ENCODE measurements at places on chromosomes 7 and 10.

DNA sequence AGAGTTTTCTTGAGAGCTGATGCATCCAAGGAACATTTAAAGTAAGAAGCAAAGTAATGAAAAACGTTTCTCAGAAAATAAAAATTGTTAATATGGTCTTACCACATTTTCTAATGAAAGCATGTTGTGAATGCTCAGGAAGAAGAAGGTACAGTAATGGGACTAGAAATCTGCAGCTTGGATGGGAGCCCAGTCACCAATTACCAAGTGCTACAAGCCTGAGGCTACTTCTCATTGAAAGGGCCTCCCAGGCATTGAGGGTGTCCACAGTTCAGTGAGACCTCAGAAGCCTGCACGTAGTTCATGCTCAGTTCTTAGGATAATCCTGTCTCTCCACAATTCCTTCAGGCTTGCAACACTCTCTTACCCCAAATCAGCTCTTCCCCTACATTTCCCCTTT, 17.6 kb downstream of the PTN start:
- no peaks in the 10 kb centered on the region for H3K36me3 ChIP-seq
- DNase-seq, result no peak
- no peaks in the 10 kb centered on the region for H3K4me1 ChIP-seq
- H3K27ac ChIP-seq, result no peak overlapping the region

DNA sequence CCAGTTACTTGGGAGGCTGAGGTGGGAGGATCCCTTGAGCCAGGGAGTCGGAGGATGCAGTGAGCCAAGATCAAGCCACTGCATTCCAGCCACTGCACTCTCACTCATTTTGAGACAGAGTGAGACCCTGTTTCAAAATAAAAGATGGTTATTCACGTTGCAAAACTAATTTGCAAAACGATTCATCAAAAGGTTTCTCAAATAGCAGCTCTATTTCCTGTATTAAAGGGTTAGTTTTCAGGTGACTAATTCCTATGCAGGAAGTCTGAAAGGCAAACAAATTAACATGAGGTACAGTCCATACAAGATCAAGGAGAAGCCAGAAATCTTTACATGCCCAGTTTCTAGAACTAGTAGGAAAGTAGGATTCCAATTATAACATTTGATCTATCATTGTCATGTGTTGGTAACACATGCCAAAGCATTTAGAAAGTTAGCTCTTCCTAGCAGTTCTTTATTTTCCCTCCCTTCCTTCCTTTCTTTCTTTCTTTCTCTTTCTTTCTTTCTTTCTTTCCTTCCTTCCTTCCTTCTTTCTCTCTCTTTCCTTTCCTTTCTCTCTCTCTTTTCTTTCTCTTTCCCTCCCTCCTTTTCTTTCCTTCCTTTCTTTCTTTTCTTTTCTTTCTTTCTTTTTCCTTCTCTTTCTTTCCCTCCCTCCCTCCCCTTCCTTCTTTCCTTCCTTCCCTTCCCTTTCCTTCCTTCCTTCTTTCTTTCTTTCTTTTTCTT, 49.3 kb downstream of the DENND2A start:
- no peak for DNase-seq
- H3K4me3 ChIP-seq, result no peak overlapping the region
- no peak overlapping the region for H3K27ac ChIP-seq
- no peaks in the 10 kb centered on the region for H3K27me3 ChIP-seq
- H3K36me3 ChIP-seq, result no peaks in the 10 kb centered on the region

- no peaks in the 10 kb centered on the region for H3K36me3 ChIP-seq
- peaks cover 45% of the 10 kb centered on the region for H3K27me3 ChIP-seq
- no peaks in the 10 kb centered on the region for H3K4me1 ChIP-seq
- no peak for DNase-seq
- H3K27ac ChIP-seq, result no peak overlapping the region
Observed at GRCh38 chr10:127194111-127194510, 2.3 kb downstream of the INSYN2A start.

DNA sequence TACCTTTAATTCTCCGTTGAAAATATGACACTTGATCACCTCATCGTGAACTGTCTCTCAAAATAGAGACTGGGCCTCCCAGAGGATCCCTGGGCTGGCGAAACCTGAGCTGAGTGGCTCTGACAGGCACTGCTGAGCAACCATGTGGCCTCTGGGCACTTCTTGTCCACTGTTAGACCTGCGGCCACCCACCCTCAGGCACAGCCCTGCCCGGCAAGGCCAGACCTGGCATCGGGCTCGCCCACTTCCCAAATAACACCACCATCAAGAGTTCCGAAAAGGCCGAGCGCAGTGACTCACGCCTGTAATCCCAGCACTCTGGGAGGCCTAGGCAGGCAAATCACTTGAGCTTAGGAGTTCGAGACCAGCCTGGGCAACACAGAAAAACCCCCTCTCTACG, 82.5 kb downstream of the COBL start:
- H3K4me3 ChIP-seq, result no peak overlapping the region
- no peaks in the 10 kb centered on the region for H3K4me1 ChIP-seq
- no peak for DNase-seq
- no peaks in the 10 kb centered on the region for H3K36me3 ChIP-seq

DNA sequence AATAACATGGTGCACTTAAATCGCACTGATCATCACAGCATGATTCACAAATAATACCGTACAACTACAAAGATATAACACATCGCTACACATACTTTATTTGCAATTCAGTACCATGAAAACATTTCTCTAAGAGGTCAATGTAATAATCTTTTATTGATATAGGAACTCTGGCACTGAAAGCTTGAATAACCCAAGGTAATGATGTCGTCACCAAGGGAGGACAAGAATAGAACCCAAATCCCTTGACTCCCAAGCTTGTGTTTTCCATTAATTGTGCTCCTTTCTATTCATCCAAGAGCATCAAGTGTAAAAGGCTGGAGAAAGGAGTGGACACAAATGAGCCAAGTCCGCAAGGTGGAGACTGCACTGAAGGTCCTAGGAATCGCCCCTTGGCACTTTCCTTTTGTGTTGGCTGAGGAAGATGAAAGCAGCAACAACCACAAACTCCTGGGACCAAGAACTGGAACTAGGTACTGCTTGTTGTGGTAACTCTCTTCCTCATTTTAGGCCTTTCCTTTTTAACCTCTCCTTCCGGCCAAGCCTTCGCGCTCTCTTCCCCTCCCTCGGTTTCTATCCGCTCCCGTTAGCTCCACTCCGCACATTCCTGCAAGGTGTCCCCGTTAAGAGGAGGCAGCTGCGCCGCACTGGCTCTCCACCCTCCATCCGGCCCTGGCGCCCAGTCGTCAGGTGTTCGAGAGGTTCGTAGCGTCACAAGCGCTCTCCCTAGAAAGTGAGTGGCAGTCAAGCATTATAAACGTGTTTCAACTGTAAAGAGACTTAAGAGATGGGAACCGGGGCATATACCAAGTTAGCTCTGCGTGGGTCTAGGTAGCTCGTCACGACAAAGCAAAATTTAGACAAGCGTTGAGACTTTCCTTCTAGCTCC, 1.0 kb upstream of the CBLL1 start:
- no peak for DNase-seq
- peaks cover 2% of the 10 kb centered on the region for H3K36me3 ChIP-seq
- peak overlapping the region; percentile 100 for H3K4me3 ChIP-seq
- H3K4me1 ChIP-seq, result peaks cover 17% of the 10 kb centered on the region
- peak overlapping the region; percentile 99 for H3K27ac ChIP-seq

GRCh38 chr10:71075086-71075758, 137.1 kb upstream of the UNC5B start:
- peaks cover 4% of the 10 kb centered on the region for H3K27me3 ChIP-seq
- DNase-seq, result no peak
- no peak overlapping the region for H3K27ac ChIP-seq
- no peaks in the 10 kb centered on the region for H3K36me3 ChIP-seq
- no peaks in the 10 kb centered on the region for H3K4me1 ChIP-seq
- H3K4me3 ChIP-seq, result no peak overlapping the region

DNA sequence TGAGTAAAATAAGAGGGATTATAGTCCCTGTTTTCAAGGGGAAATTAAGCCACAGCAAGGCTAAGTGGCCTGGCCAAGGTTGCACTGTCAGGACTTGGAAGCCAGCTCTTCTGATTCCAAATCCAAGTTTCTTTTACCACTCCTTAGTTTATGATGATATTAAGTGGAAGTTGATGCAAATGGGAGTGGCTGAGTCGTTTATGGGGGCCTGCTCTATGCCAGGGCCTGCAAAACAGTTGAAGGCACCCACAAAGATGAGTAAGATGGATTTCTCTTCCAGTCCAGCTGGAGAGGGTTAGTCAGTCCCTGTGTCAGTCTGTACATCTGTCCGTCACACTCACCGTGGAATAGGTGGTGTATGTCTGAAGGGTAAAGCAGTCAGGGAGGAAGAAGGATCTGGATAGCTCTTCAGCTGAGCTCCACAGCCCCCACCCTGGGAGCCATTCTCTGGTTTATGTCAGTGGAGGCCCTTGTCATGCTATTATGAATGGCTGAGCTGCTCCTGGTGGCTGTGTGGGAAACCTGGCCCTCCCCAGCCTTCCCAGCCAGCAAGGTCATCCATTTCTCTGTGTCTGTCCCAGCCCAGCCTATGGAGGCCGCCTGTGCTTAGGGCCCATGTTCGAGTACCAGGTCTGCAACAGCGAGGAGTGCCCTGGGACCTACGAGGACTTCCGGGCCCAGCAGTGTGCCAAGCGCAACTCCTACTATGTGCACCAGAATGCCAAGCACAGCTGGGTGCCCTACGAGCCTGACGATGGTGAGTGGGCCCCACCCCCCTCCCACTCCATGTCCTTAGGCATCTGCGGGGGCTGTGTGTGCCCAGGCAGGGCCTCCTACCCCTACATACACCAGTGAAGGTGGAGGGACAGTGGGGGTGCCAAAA, 44.5 kb downstream of the TBATA start:
- peaks cover 9% of the 10 kb centered on the region for H3K4me1 ChIP-seq
- H3K4me3 ChIP-seq, result no peak overlapping the region
- DNase-seq, result no peak
- H3K27ac ChIP-seq, result no peak overlapping the region
- H3K36me3 ChIP-seq, result no peaks in the 10 kb centered on the region

DNA sequence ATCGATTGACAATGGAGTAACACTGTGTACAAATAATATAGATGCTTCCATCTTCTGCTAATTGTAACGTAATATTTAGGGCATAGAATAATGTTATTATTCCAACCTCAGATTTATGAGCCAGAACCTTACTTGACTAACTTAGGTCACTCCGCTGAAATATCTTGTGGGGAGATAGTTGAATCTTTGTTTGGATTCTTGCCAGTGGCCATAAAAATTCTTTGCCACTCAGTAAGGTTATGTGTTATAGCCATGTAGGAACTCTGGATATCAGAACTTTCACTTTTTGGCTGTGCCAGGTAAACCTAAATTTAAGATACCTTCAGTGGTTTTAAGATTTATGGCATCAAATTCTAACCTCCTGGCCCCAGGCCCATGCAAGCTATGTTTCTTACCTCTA, 197.6 kb downstream of the WDR11 start:
- no peak for DNase-seq
- H3K27me3 ChIP-seq, result peaks cover 2% of the 10 kb centered on the region
- no peaks in the 10 kb centered on the region for H3K36me3 ChIP-seq
- H3K4me3 ChIP-seq, result no peak overlapping the region
- no peak overlapping the region for H3K27ac ChIP-seq

GRCh38 chr7:97025983-97026714, 1.5 kb upstream of the DLX5 start:
- H3K27ac ChIP-seq, result no peak overlapping the region
- peaks cover 40% of the 10 kb centered on the region for H3K4me1 ChIP-seq
- peak overlapping the region; percentile 90 for H3K4me3 ChIP-seq
- peaks cover 9% of the 10 kb centered on the region for H3K36me3 ChIP-seq
- DNase-seq, result no peak

DNA sequence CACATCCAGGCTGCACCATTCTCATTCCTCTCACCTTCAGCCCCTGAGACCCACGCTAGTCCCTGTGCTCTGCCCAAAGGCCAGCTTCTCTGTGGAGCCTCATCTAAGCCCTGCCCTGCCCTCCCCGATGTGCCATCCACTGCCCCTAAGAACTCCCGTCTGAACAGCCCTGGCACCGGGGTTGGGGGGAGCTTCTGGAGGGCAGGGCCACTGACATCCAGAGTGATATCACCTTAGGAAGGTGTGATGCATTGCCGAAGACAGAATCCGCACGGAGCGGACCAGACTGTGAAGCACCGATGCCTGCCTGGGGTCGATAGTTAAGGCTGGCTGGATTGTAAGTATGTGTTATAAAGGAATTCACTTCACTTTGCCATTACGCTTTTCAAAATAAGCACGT, 511.0 kb downstream of the PTPRN2 start:
- no peaks in the 10 kb centered on the region for H3K27me3 ChIP-seq
- H3K27ac ChIP-seq, result no peak overlapping the region
- DNase-seq, result no peak
- no peaks in the 10 kb centered on the region for H3K4me1 ChIP-seq

DNA sequence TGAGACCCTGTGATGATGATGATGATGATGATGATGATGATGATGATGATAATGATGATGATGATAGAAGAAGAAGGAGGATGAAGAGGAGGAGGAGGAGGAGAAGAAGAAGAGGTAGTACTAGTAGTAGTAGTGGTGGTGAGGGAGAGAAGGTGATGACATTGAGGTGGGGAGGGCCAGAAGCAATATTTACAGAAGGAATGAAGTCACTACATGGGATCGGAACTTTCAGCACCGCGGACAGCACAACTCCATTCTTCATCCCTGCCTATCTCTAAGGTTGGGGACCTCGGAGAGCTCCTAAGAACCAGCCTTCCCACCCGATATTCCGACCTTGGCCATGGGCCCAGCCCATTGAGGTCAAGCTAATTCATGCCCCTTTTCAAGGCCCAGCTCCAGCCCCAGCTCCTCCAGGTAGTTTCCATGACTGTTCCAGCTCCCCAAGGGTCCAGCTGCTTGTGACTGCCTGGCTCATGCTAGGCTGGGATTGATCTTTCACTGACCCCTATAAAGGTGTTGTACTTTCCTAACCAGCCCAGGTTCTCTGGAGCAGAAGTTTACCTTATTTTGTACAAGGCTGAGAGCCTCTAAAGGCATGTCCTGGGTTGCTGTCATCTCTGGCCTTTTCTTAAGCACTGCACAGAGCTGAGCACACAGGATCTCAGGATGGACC, 10.3 kb downstream of the CRHR2 start:
- no peak for DNase-seq
- H3K36me3 ChIP-seq, result no peaks in the 10 kb centered on the region
- no peak overlapping the region for H3K4me3 ChIP-seq
- H3K27me3 ChIP-seq, result peaks cover 26% of the 10 kb centered on the region

- H3K4me1 ChIP-seq, result no peaks in the 10 kb centered on the region
- H3K27me3 ChIP-seq, result no peaks in the 10 kb centered on the region
- H3K36me3 ChIP-seq, result peaks cover 24% of the 10 kb centered on the region
- no peak overlapping the region for H3K27ac ChIP-seq
Observed at GRCh38 chr10:112755446-112756234, 194.4 kb upstream of the TCF7L2 start.

GRCh38 chr7:100435401-100436304, 644 bp downstream of the PPP1R35 start:
- H3K4me3 ChIP-seq, result peak overlapping the region; percentile 95
- peak; percentile 41 for DNase-seq
- no peaks in the 10 kb centered on the region for H3K27me3 ChIP-seq
- peaks cover 35% of the 10 kb centered on the region for H3K36me3 ChIP-seq

- DNase-seq, result no peak
- no peak overlapping the region for H3K4me3 ChIP-seq
- H3K27ac ChIP-seq, result no peak overlapping the region
- H3K4me1 ChIP-seq, result no peaks in the 10 kb centered on the region
- H3K27me3 ChIP-seq, result peaks cover 50% of the 10 kb centered on the region
Observed at GRCh38 chr10:132045324-132045723, 20.4 kb upstream of the JAKMIP3 start.

All from naive thymus-derived CD8-positive, alpha-beta T cell (primary cell).